Activated T-cell treated with anti-CD3 and anti-CD28 coated beads, Interleukin-2, amount 50 U/mL, for 4 hours (primary cell): ENCODE measurements at places on chromosomes 6 and 20. TPM values are rescaled to one million over a fixed set of nuclear protein-coding genes. Genes with fewer than 3 reads are reported as not detected.

The CDSN gene
- total RNA-seq: not detected

GRCh38 chr6:19501737-19502245 lies 335.4 kb upstream of the ID4 start:
- DNase-seq: no peak

The ZNF334 gene
- 0.49 TPM for total RNA-seq

The HLA-DOB gene
- total RNA-seq: 2.0 TPM

- DNase-seq: no peak
Measured at GRCh38 chr6:36963451-36964290, 9.1 kb downstream of the PI16 start.

GRCh38 chr20:11331096-11331495 lies 586.6 kb upstream of the BTBD3 start:
- no peak for DNase-seq

The PPP1R3G gene
- total RNA-seq: not detected

DNA sequence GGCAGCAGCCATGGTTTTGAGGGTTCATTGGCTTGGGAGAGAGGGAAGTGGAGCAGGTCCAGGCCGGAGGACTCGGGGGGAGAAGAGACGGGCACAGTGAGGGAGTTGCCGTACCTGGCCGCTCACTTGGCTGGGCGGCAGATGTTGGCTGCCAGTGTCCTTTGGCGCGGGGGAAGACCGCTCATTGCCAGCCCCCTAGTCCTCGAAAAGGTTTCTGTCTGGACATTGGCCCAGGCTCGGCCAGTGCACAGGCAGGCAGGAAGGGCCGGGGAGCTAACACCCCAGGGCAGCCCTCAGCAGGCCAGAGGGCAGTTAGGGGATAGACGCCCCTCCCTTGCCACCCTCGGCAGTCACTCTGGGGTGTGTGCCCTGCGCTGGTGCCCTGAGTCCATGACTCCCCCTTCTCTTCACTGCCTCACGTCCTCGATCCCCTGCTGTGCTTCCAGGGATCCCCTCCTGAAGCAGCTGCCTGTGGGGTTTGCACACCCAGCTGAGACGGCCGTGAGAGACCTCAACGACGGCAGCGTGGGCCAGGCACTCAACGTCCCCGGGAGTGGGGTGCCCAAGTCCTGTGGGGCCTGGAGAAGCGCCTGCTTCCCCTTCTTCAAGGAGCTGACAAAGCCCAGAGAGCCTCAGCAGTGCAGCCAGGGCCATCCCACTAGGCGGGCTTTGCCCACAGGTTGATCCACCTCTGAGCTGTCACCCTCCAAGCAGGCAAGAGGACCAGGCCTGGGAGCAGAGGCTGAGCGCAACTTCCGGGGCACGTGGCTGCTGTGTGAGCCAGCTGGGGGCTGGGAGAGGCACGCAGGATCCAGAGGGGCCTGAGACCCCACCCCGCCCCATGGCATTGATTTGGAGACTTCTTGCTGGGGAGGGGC lies 20.4 kb downstream of the RBM38 start:
- no peak for DNase-seq

The HELZ2 gene
- 11.9 TPM for total RNA-seq

- peak; percentile 37 for DNase-seq
Measured at GRCh38 chr6:36599791-36600209, 5.6 kb downstream of the SRSF3 start.

The GLP1R gene
- total RNA-seq: 0.16 TPM

The PCK1 gene
- 0.68 TPM for total RNA-seq

DNA sequence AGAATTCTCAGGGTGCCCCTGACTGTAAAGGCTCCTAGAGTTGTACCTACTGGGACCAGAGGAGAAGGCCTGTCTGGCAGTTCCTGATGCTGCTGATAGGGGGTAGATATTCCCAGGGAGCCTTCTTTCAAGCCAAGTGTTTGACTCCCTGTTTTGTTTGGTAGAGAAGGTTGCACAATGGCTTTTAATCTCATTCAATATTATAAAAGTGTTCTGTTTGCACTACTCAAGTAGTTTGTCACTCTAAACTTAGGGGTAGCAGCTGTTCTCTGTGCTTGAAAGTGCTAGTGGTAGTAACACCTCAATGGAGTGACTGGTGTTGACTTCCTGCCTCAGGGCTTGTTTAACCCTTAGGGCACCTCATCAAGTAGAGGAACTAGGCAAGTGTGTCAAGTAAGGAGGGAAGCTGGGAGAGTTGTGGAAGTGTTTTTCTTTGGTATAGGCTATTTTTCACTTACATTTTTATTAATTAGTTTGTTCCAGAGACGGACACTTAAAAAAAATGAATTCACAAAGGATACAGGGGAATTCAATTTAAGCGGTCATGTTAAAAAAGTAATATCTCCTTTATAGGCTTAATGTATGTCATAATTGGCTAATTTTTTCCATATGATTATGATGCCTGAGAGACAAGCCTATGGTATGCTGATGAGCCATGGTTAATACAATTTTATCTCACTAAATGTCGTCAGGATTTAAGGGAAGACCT lies 38.1 kb downstream of the BICRAL start:
- no peak for DNase-seq

GRCh38 chr6:129586815-129587214 lies 123.2 kb downstream of the ARHGAP18 start:
- no peak for DNase-seq

- DNase-seq: no peak
Measured at GRCh38 chr6:22251348-22251747, 45.5 kb downstream of the PRL start.

DNA sequence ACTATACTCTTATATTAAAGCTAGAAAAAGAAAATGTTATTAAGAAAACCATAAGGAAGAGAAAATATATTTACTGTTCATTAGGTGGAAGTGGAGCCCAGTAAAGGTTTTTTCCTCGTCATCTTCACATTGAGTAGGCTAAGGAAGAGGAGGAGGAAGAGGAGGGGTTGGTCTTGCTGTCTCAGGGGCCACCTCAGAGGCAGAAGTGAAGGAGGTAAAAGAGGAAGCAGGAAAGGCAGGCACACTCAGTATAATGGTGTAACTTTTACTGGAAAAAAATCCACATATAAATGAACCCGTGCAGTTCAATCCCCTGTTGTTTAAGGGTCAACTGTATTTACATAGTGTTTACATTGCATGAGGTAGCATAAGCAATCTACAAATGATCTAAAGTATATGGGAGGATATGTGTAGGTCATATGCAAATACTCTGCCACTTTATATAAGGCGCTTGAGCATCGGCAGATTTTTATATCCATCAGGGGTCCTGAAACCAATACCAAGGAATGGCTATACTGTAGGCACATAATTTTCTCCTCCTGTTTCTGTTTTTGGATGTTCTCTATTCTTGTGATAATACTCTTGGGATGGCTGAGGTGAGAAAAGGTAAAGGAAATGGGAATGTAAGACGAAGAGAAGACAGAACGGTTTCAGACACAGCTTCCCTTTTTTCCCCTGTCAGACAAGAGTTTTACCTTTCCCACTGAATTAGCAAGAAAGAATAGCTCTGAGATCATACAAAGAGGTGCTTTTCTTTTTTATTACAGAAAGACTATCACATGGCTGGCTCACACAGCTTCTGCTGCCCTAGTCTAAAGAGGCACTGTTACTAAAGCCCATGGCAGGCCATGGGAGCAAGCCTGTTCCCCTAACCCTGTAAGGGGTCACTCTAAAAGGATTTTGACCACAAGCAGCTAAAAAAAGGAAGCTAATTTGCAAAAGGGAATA lies 59.9 kb downstream of the NUDT3 start:
- DNase-seq: no peak

DNA sequence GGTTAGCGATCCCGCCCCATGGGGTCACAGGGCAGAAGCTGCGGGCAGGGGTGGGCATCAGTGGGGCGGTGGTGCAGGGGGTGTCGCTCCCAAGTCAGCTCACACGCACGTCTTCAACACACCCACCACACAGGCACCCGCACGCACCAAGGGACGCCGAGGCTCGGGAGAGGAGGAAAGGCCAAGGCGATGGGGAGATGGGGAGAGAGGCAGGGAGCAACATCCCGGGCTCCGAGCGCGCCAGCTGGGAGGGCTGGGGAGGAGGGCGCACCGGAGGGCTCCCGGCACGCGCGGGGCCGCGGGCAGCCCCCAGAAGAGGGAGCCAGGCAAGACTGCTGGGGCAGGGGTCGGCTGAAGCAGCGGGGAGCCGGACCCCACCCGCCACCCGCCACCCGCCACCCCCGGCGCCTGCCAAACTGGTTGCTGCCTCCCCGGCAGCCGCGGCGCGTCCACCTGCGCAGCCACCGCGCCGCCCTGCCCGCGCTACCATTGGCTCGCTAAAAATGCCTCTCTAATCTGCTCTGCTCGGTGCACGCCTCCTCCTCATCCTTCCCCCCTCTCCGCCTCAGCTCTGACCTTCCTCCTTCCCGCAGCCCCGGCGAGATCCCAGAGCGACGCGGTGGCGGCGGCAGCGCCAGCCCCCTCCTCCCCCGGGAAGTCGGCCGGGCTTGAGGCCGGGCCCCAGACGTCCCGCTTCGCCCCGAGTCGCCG lies at the start of gene PACSIN1:
Gene PACSIN1 (plus strand): TSS at position 546 of the 711 bp plus-strand sequence. CDS start 60,230 bp downstream, outside the sequence.
- DNase-seq: no peak

DNA sequence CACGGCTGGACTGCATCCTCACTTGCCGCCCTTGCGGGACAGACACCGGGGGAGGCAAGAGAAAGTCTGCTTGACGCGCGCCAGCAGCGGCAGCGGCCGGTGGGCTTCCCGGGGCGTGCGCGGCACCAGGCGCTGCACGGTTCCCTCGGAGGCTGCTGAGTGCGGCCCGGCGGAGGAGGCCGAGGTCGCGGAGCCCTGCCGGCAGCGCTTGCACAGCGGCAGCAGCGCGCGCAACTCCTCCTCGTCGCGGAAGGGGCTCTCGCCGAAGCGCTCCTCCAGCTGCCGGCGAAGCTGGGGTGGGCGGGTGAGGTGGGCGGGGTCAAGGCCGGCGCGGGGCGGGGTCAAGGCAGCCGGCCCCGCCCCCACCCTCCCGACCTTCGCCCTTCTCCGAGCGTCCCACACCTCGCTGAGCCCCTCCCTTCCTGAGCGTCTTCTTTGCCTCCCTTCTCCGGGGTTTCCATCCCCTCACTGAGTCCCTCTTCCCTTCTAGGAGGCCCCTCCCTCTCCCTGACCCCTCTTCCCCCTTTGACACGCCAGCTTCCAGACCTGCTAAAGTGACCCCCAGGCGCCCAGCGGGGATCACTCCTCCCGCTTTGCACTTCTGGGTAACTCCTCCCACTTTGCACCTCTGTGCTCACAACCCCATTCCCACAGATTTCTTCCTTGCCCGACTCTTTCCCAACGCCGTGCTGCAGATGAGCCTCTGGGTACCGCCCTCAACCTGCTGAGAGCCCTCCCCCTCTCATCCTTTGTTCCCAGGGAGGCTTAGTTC lies 8.8 kb downstream of the DUSP15 start:
- peak; percentile 56 for DNase-seq

- DNase-seq: no peak
Measured at GRCh38 chr6:170088582-170088955, 202.3 kb downstream of the DLL1 start.
